Eye (tissue), 1 donor: ENCODE measurements at places on chromosomes 2 and 18.

DNA sequence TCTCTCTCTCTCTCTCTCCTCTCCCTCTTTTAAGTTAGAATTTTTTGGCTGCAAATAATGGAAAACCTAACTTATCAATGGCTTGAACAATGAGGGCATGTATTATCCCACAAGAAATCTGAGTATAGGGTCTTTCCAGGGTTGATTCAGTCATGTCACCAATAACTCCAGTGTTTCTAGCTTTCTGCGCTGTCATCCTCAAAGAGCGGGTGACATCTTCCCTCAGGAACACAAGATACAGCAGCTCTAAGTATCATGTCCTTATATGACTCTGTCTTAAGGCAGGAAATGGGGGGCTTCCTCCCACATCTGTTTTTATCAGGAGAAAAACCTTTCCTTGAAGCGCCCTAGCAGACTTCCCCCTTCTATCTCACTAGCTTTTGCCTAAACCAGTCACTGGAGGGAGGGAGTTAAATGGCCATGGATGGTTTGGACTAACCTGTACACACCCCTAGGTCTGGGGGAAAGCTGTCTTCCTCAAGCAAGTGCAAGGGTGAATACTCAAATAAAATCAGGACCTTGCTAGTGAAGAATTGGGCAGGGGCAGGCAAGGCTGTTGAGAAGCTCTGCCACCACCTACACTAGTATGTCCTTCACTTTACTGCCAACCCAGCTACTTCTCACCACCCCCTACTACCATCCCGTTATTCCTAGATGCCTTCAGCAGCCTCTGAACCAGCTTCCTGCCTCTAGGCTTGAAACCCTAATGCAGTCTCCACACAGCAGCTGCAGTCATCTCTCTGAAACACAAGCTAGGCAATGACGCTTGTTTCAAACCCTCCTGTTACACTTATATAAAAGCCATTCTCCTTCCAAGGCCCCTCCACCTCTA, 7.5 kb upstream of the TUBA4A start:
- no peak for DNase-seq

DNA sequence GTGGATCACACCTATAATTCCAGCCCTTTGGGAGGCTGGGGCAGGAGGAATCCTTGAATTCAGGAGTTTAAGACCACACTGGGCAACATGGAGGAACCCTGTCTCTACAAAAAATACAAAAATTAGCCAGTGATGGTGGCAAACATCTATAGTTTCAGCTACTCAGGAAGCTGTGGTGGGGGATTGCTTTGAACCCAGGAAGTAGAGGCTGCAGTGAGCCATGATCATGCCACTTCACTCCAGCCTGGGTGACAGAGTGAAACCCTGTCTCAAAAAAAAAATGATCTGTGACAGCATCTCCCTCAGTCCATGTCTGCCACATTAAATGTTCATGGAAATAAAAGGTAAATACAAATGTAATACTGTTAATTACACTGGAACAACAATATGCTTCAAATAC, 121.4 kb upstream of the COL5A2 start:
- DNase-seq: no peak

- no peak for DNase-seq
These were observed 4.8 kb upstream of the FTCDNL1 start for GRCh38 chr2:199855812-199856211.

DNA sequence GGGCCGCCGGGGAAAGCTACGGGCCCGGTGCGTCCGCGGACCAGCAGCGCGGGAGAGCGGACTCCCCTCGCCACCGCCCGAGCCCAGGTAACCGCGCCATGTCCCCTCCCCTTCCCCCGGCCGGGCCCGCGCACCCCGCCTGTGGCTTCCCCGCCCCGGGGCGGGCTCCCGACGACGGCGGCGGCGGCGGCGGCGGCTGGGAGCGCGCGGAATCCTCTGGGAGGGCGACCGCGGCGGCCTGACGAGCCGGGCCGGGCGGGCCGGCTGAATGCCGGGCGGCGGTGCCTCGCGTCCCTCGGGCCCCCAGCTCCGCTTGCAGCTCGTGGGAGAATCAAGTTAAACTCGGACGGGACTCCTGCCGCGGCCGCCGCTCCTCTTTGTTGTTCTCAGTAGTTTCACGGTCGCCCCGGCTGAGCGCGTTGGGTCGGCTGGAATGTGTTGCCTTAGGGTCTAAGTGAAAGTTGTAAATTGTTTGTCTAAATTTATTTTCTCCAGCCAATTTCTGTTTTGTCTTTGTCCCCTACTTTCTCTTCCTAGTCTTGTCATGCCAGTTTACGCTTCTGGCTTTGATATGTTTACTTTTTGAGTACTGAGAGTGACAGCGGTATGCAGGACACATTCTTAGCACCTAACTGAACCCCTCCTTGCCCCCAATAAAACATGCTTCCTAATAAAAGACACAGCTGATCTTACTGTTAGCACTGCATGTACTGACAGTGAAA, 685 bp downstream of the SMAD4 start:
- DNase-seq: peak; percentile 84

- DNase-seq: no peak
These were observed 408.9 kb downstream of the PLCL1 start for GRCh38 chr2:198213253-198213652.

DNA sequence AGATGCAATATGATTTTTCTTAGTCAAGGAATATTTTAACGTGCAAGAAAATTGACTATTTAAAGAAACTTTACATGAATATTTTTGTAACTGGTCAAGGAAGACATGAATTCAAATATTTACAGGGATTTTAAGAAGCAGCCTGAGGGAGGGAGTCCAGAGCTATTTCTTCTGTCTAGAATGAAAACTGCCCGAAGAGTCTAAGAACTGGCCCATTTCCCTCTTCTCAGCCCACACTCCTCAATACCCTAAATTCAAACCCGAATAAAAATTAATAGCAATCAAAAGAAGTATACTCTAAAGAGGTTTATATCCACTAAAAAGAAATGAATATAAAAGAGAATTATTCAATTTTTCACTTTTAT, 6.5 kb upstream of the NDUFV2 start:
- DNase-seq: no peak

- DNase-seq: no peak
These were observed 42.3 kb downstream of the R3HDM1 start for GRCh38 chr2:135573620-135574019.

- no peak for DNase-seq
These were observed 3.7 kb downstream of the TNFRSF11A start for GRCh38 chr18:62328586-62329525.

DNA sequence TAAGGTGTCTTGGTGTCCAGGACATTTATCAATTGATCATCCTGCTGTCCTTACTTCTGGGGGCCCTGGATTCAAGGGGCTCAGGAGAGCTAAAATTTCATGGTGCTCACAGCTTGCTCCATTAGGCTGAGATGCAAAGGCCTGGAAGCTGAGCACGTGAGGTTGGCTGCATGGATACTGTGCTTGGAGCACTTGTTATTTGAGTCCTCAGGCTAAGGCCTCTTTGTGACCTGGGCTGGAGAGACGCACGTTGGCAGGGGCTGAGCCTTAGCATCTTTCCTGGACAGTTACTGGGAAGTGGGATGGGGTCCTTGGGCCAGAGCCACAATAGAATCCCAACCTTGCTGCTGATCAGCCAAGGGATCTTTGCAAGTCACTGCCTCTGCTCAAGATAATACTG, 151.2 kb upstream of the HS6ST1 start:
- DNase-seq: no peak

DNA sequence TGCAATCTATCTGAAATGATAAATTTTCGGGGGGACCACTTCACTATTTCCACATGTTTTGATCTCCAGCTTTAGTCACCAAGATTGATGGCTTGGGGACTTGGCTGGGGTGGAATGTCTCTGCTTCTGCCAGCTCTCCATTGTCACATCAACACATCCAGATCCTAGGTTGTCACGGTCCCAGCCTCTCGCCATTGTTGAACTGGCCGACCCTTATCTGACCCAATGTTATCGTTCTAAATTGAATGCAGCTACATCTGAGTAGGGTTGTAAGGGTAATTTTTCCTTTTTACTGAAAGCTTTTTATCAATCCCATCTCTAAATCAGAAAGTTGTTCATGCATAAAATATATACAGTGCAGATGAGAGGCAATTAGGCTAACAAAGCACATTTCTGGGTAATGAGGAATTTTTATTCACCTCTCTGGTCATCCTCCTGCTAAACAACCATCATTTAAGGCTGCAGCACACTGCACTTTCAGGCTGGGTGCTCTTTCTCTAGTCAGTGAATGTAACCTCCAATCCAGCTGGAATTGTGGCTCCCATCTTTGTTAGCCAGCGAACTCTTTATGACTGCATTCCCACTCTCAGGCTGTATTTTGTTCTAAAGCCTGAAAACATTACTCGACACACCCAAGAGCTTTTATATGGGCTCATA, 128.2 kb downstream of the COL4A4 start:
- DNase-seq: peak; percentile 40

DNA sequence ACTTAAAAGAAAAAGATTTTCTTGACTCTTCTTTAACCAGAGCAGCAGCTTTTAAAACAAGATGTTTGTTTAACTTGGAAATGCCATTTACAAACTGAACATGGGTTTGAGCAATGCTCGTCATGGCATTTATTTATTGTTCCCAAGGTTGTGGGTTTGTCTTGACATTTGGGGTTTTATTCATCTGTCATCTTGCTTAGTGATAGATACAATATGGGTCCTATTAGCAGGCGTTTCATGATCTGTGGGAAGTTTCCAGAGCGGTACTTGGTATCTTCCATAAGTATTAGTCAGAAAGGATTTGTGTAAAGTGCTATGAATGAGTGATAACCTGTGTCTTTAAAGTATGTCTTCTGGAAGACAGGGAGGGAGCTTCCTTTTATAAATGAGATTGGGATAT, 29.9 kb upstream of the MGAT5 start:
- DNase-seq: no peak

DNA sequence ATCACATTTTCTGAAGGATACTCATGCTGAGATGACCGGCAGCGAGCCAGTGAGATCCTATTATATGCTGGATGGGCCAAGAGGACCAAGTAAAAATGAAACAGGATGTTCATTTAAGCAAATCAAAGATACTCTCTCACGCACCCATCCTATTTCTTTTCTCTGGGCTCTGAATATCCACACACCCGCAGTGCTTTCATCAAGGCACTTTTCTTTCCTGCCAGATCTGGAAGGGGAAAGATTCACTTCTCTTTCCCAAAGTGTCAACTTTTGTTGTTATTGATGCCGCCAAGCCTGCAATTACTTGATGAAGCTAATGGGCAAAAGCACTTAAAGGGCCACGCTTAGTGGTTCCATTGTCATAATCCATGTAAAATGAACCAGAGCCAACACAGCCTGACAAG, 191.9 kb upstream of the CHAC2 start:
- DNase-seq: peak; percentile 62

DNA sequence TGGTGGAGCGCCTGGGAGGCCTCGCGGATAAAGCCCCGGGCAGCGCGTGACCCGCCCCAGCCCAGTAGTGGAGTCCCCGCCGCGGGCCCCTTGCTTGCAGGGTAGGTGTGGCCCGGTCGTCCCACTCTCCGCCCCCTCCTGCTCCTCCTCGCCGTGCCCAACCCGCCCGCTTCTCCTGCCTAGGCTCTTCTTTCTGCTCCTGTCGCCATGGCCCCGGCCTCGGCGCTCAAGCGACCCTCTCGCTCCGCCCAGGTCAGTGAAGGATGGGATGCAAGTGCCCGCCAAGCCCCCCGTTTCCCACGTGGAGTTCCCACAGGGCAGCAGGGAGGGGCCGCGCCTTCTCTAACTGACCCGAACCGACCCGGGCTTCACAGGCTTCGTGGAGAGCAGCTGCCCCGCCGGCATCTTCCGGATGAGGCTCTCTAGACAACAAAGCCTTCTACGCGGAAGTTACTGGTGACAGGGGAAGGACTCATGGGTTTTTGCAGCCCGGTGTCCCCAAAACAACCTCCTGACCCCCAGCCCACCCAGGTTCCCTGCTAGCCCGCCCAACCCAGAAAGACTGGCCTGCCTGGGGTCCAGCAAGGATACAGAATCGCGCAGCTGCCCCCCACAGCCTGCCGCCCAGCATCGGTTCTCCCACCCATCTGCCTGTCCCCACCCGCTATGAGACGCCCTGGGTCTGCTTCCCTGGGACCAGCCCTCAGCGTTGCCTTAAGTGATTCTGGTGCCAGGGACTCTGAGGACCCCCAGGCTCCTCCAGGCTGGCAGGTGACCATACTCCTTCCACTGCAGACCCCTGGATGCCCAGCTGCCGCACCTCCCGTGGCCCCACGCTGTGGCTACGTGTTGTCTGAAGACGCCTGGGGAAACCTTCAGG, 32.8 kb downstream of the TTC32 start:
- peak; percentile 80 for DNase-seq

GRCh38 chr2:238168196-238169047, 9.7 kb downstream of the ERFE start:
- no peak for DNase-seq
